Lower leg skin (tissue), 4 donors: ENCODE measurements at places on chromosomes 16 and 17.

DNA sequence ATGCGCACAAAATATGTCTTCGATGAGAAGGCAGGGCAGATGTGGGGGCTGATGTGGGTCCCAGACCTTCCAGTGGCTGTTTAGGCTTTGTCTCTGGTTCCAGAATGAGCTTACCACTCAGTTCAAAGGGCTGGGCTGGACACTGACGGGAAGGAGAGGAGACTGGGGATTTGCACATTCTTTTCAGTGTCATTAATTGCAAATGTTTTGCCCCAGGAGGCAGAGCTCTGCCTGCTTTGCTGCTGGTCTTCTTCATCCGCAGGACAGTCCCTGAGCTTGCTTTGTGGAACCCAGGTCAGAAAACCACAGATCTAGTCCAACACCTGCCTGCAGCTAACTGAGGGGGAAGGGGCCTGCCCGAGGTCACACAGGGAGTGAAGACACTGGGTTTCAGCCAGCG, 20.9 kb downstream of the KCNG4 start:
- DNase-seq = no peak

DNA sequence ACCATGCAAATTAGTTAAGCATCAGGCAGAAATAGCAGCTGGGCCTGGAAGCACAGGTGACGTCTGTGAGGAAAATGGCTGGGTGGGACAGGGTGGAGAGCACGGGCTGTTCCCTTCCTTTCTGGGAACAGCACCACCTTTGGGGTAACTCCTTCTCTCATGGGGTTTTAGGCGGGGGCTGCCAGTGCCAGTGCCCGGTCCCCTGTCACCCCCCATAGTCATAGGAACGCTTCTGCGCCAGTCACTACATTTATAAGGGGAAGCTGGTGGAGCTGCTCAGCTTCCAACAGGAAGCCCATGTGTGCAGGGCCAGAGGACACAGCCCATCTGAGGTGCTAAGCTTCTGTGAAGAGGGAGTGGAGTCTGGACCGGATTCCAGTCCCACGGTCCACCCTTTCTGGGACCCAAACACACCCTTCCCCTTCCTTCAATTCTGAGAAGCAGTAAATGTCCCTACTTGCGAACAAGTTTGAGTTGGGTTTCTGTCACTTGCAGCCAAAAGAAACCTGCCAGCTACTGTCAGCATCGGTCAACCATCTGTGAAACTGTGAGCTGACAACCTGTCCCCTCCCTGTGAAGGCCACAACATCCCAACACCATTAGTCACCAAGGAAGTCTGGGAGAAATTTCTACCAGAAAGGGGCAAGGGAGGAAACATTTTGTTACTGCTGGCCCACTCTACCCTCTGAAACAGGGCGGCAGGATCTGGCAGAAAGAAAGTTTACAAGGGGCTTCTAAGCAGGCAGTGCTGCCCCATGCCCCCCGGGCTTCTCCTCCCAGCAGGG, 86.0 kb upstream of the AMZ2 start:
- no peak for DNase-seq

- DNase-seq = peak; percentile 49
Observed at GRCh38 chr16:55040366-55041086, 109.9 kb downstream of the IRX5 start.

DNA sequence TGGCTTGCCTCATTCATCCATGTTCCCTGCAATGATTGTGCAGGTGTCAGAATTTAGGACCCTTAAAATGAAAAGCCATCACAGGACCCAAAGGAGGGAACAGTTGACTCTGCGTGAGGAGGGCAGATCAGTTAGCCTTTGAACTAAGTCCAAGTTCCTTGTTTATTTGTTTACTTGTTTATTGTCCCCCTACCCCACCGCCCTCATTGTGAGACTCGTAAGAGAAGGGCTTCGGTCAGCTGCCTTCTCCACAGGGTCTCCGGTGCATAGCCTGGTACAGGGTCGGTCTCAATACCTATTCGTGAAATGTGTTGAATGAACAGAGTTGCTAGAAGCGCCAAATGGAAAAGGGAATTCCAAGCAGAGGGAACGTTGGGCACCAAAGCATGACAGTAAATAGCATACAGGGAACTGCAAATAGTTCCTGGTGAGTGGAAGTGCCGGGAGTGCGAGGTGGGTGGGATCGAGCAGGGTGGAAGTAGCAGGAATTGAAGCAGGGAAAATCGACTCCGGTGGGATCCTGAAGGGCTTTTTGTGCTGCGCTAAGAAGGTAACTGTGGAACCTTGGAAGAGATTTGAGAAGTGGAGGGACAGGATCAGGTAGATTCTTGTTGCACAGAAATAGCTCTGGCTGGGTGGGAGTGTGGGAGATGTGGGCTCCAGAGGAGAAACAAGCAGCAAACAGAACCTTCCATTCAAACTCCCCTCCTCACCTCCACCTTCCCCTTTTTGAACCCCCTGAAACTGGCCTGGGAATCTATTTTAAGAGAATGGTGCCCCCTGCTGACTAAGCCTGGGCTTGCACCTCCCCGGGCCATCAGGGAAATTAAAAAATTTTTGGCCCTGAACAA, 12.7 kb downstream of the SLC35B1 start:
- peak; percentile 92 for DNase-seq

DNA sequence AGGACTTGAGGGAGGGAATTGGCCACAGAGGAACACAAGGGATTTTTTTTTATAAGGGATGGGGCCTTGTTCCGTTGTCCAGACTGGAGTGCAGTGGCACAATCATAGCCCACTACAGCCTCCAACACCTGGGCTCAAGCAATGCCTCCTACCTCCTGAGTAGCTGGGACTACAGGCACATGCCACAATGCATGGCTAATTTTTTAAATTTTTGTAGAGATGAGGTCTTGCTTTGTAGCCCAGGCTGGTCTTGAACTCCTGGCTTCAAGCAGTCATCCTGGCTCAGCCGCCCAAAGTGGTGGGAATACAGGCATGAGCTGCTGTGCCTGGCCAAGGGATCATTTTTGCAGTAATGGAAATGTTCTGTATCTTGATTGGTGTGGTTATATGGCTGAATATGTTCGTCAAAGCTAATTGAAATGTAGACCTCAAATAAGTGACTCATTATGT, 56.9 kb downstream of the VMP1 start:
- DNase-seq = no peak
